ENCODE measurements at places on chromosomes 12 and 14.
A peak's percentile ranks its signal among the peaks of the same experiment; 100 is the strongest.

GRCh38 chr14:95523815-95524448 lies 7.5 kb upstream of the SYNE3 start:
- DNase-seq, result peak; percentile 66

- DNase-seq, result no peak
These were observed 45.4 kb downstream of the KDM2B start for GRCh38 chr12:121535150-121536053.

GRCh38 chr14:64604001-64604400 lies 54.2 kb downstream of the PPP1R36 start:
- no peak for DNase-seq

GRCh38 chr12:509500-509899 lies 49.8 kb downstream of the B4GALNT3 start:
- no peak for DNase-seq

GRCh38 chr12:112803620-112804282 lies 12.2 kb downstream of the RPH3A start:
- DNase-seq, result no peak

DNA sequence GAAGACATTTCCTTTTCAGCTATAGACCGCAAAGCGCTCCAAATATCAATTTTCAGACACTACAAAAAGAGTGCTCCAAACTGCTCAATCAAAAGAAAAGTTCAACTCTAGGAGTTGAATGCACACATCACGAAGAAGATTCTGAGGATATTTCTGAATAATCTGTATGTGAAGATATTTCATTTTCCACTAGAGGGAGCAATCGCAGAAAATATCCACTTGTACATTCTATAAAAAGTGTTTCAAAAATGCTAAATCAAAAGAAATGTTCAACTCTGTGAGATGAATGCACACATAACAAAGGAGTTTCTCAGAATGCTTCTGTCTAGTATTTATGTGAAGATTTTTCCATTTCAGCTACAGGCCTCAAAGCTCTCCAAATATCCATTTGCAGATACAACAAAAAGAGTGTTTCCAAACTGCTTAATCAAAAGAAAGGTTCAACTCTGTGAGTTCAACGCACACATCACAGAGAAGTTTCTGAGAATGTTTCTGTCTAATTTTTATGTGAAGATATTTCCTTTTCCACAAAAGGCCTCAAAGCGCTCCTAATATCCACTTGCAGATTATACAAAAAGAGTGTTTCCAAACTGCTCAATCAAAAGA lies 643.8 kb upstream of the ALG10B start:
- no peak for DNase-seq

GRCh38 chr12:91846466-91847055 lies 299.1 kb downstream of the BTG1 start:
- no peak for DNase-seq

GRCh38 chr12:105067511-105068031 lies 16.7 kb downstream of the ALDH1L2 start:
- DNase-seq, result no peak

DNA sequence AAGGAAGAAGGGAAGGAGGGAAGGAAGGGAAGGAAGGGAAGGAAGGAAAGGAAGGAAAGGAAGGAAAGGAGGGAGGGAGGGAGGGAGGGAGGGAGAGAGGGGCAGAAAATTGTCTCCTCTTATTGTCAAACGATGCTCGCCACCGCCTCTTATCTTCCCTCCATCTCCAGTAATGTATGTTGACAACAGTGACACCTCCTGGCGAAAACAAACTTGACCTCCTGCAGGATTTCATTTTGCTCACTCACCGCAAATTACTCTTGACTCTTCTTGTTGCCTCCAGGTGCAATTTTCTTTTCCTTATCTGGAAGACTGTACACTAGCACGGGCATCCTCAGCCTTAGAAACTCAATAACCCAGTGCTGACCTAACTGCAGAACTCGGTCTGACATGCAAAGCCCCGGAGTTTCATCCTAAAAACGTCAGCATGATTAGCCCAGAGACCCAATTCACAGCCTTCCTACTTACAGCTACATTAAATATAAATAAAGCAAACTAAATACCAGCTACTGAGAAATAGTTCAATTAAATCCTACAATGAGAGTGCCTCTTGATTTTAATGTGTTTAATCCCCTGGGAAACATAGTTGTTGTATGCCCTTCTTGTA lies 512.4 kb upstream of the TMPO start:
- DNase-seq, result peak; percentile 8

Measured in CD4-positive, alpha-beta T cell treated with Interleukin-17A for 1 hour (primary cell).